Motor neuron (in vitro differentiated cells): ENCODE measurements at places on chromosomes 7 and 10.
A peak's percentile ranks its signal among the peaks of the same experiment; 100 is the strongest.

DNA sequence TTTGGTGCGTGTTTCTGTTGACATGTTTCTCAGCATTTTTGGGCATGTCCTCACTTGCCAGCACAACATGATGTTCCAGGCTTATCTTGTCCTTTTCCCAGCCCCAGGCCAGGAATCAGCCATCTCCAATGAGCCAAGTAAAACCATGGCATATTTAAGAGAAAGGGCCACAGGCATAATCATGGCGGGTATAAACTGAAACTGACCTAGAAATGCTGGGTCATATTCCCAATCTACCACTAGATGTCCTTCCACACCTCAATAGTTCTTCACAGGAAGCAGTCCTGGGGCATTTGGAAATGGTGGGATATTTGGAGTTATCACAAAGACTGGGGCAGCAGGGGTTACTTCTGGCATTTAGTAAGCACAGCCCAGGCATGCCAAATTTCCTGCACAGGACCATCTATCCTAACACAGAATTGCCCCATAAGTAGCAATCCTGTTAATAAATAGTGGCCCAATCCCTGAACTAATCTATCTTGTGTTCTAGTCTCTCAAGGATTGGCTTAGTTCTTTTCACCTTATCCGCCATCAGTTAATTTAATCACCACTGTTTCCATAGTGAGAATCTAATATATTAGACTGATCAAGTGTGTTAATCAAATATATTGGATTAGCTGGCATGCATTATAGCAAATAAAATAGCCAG is 101.6 kb downstream of the NPSR1 start:
- ATAC-seq, result peak; percentile 83

DNA sequence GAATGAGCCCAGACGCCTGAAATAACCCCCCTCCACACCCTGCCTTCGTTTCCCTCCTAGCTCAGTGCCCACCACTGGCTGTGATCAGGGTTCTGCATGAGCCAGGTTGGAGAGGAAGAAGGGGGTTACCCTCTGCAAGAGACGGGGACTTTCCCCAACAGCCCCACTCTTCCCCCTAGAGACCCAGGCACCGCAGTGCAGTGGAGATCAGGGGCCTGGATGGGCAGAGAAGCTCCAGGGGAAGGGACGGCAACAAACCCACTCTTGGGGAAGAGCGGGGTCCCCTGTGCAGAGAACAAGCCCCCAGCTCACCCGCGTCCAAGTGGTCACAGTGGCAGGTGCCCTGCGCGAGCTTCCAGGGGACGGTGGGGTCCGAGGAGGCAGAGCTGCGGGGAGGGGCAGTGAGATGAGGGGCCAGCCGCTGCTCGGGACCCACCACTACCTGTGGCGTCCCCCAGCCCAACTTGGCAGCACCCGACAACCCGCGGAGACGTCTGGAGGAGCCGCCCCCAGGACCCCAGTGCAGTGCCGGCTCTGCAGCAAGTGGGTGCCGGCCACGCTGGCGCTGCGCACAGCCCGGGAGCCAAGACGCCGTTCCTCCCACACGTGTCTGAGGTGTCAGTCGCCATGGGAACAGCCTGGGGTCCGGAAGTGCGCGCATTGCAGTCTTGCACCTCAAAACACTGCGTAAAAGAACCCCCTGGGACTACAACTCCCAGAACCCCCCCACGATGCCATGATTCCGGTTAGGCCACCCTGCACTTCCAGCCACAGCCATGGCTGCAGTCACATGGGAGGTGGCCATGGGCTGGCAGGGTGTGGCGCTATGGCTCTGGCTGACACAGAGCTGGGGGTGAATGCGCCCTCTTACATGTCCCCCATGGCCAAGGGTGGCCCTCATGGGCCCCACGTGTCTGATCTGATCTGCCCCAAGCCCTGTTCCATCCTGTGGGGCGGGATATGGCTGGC is 45.8 kb upstream of the WIPI2 start:
- no peak for ATAC-seq

GRCh38 chr7:115274-115911 is 77.0 kb upstream of the FAM20C start:
- no peak for ATAC-seq

DNA sequence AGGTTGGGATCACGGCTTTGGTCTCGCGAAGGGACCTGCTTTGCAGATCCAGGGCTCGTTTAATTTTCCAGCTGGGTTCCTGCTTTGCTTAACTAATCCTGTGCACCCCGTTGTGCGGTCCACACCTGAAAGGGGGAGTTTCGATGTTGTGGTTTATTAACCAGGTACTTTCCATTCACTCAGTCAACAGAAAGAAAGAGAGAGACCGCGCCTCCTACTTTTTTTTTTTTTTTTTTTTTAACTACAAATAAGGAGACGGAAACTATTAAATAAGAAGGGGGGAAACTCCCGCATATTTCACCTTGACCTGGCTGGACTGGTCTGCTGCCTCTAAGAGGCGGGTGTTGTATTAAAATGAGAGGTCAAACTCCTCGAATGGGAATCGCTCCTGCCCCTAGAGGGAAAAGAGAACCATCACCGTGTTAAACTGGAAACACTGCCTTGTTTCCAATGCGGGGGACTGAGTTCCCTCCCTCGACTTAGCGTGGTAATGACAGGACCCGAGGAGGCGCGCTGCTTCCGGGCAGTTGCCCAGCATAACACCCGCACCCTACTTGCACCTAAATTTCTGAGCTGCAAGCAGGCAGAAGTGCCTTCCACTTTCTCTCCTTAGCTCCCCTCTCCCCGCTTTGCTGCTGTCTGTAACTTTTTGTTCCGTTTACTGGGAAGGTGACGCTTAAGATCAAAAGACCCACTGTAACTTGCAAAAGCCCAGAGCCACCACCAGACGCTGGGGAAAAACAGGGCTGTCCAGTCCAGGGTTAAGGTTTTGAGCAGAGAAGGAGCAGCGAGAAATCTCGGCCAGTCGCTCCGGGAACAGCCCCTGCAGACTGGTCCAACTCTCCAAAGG is 1.1 kb upstream of the ITGB8 start:
- ATAC-seq, result peak; percentile 50

GRCh38 chr7:15715435-15715834 is 29.0 kb upstream of the MEOX2 start:
- no peak for ATAC-seq

DNA sequence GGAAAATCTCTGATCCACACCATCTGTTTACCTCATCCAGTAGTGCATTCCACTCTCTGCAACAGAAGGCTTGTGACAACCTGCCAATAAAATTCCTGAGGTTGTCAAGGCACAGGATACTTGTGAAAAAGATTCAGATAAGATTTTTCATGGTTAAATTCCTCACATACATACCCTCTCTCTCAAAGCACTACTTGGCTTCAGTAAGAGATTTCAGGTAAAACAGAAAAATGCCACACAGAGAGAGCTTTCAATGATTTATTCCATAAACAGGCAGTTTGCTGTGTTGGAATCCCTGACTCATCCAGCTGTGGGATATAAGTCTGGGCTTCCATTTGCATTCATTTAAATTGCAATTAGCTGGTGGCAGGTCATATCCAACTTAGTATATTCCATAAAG is 99.7 kb upstream of the CAV2 start:
- no peak for ATAC-seq

- ATAC-seq, result peak; percentile 86
Observed at GRCh38 chr10:11678074-11678793, 63.9 kb upstream of the ECHDC3 start.

GRCh38 chr7:80722616-80723195 is 84.3 kb downstream of the CD36 start:
- ATAC-seq, result peak; percentile 59

DNA sequence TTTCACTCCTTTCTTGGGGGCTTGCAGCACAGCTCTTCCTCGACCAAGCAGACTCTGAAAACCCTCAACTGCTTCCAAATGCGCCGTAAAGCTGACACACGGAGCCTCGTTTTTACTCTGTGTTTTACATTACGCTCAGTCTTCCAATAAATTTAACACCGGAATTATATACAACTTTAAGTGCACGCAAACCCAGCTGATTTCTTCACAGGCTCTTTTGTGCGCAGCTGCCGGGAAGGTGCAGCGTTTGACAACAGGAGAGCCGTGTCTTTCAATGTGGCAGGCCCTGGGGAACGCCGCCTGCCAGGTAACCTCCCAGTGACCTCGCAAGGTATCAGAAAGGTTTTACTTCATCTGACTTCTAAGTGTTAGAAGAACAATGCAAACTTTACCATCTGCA is 35.0 kb downstream of the GFRA1 start:
- ATAC-seq, result no peak

DNA sequence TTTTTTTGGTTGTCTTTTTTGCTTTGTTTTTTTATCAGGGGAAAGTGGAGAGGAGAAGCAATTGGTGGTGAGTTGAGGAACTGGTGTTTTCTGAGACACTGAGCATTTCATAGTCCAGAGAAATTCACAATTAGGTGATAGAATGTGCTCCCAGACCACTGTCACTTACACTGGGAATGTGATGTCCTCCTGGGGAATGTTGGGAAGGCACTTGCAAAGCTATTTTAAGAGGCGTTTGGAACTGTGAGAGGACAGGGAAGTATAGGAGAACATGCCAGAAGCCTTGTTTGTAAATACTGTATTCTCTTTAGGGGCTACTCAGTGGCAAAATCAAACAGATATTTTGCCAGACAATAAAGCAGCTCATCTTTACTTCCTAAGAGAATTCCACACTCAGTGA is 16.0 kb downstream of the CHRM2 start:
- no peak for ATAC-seq

- ATAC-seq, result no peak
Observed at GRCh38 chr7:70477036-70478010, 654.6 kb upstream of the GALNT17 start.

- no peak for ATAC-seq
Observed at GRCh38 chr7:95906851-95907250, 134.5 kb downstream of the DYNC1I1 start.

DNA sequence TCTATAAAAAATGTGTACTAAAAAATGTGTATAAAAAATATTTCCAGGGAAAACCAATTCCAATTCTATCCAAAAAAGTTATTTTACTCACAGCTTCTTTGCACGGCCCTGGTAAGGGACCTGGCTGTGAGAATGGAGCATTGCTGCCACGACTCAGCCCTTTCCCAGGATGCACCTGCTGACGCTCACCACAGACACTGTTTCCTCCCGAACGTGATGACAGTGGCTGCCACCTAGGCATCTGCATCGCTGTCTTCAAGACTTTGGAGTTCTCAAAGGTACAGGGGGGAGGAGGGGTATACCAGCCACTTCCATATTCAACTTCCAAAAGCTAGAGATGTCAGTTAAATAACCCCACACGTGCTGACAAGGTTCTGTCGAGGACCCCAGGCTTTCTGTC is 23.9 kb upstream of the PTPRN2 start:
- no peak for ATAC-seq

- ATAC-seq, result peak; percentile 85
Observed at GRCh38 chr10:100562008-100562672, 26.4 kb downstream of the HIF1AN start.

DNA sequence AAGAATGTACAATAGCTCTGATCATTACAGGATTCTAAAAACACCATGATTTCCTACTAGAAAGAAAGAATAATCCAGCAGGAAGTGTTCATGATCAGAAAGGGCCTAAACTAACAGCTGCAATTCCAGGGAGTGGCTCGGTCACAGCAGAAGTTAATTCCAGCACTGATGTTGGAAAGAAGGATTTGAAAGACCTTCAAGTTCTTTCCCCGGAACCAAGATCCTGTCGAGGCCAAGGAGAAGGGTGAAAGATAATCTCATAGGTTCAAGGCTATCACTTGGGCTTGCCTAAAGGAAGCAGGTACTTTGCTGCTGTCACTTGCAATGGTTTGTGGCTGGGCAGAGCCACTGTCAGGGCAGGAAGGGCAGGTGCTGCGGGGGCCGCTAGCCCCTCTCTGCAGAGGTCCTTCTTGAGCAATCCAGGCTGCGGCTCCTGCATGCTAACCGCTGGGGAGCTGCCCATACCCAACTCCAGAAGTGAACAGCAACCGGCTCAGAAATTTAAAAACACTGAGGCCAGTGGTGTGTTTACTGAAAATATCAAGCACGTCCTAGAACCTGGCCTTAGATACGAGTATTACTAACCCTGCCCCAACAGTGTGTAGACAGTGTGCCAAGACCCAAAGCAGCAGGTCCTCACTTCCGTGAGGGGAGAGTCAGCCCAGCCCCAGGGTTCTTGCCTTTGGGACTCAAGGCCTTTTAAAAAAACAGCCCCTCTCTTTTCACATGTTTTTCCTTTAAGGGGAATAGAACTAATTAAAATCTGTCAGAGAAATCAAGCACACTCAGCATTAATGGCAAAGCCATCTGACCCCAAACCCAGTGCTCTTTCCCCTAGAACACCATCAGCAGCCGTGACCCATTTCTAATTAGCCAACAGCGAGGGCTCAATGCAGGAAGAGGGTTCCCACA is 76.8 kb downstream of the VIPR2 start:
- no peak for ATAC-seq

GRCh38 chr7:131616487-131617200 is 60.2 kb upstream of the PODXL start:
- ATAC-seq, result no peak

- ATAC-seq, result no peak
Observed at GRCh38 chr10:110834629-110835301, 37.0 kb upstream of the PDCD4 start.

GRCh38 chr10:1548596-1548995 is 188.7 kb downstream of the ADARB2 start:
- ATAC-seq, result no peak

DNA sequence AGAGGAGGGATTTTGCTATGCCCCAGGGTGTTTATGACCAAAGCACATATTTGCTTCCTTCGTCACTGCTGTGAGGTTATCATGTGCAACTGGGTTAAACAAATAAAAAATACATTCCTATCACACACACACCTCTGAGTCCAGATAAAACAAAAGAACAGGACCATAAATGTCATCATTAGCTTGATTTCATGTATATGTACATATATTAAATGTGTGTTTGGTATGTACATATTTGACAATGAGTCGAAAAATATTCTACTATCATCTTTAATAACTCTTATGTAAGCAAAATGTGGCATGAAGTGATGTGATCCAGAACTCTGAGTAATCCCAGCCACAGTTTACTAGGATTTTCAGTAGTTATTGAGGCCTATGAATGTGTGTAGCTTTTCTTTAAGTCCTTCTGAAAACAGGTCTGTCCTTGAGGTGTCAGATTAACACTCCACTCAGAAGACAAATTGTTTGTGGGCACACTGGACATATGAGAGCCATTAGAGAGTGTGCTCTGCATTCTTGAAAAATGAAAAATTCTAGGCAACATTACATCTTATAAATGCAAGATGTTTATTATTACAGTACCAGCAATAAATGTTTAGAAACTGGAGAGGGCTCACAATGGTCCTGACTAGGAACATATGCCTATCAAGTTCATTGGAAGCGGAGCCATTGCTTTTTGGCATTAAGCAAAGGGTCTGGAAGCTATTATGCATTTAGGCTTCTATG is 335.1 kb upstream of the SEMA3A start:
- ATAC-seq, result peak; percentile 14

DNA sequence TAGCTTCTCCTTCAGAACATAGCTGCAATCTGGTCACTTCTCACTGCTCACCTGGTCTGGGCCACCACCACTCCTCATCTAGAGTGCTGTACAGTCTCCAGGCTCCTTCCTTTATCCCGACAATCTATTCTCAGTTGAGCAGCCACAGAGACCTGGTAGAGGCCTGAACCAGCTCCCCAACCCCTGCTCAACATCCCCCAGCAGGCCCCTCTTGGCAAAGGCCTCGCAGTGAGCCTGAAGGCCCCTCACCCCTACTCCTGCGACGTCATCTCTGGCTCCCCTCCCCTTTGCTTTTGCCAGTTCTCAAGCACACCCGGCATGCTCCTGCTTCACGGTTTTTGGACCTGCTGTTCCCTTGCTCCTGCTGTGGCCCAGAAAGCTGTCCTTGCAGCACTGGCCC is 113.9 kb downstream of the ARHGAP22 start:
- ATAC-seq, result no peak

GRCh38 chr10:31528831-31529230 is 209.8 kb downstream of the ZEB1 start:
- no peak for ATAC-seq

GRCh38 chr7:73703757-73704639 is 15.5 kb downstream of the STX1A start:
- peak; percentile 87 for ATAC-seq
